ENCODE measurements at places on chromosomes 12 and 14. TPM values are rescaled to one million over a fixed set of nuclear protein-coding genes. Genes with fewer than 3 reads are reported as not detected.

CLEC7A gene
- polyA plus RNA-seq, result not detected

P2RX2 gene
- 0.03 TPM for polyA plus RNA-seq

DNA sequence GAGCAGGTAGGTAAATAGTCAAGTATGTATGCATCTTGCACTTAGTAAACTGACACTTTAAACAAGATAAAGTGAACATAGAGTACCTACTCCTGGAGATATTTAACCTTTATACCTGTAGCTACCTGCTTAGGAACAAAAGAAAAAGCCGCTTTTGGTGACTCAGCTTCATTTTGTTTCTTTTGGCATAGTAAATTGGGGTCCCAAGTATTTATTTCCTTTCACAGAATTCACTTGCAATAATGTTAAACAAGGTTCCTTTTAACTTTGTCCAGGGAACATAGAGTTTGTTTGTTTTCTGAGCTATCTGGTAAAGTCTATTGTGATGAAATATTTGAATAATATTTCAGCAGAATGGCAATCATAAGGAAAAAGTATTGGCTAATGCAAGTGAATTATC is 20.0 kb downstream of the SLCO1B3 start:
- no peak for DNase-seq

DNA sequence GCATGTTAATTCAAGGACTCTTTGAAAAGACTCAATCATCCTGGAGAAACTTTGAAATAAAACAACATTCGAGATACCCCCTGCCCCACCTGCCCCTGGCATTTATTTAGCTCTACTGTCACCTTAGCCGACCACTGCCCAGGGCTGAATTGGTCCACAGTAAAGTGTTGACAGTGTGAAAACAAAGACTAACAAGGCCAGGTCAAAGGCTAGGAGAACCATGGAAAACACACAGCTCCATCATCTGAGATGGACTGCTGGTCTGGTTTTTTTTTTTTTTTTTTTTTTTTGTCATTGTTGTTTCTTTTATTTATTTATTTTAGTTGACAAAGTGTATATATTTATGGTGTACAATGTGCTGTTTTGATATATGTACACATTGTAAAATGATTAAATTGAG is 25.7 kb downstream of the GSTZ1 start:
- DNase-seq, result no peak

DNA sequence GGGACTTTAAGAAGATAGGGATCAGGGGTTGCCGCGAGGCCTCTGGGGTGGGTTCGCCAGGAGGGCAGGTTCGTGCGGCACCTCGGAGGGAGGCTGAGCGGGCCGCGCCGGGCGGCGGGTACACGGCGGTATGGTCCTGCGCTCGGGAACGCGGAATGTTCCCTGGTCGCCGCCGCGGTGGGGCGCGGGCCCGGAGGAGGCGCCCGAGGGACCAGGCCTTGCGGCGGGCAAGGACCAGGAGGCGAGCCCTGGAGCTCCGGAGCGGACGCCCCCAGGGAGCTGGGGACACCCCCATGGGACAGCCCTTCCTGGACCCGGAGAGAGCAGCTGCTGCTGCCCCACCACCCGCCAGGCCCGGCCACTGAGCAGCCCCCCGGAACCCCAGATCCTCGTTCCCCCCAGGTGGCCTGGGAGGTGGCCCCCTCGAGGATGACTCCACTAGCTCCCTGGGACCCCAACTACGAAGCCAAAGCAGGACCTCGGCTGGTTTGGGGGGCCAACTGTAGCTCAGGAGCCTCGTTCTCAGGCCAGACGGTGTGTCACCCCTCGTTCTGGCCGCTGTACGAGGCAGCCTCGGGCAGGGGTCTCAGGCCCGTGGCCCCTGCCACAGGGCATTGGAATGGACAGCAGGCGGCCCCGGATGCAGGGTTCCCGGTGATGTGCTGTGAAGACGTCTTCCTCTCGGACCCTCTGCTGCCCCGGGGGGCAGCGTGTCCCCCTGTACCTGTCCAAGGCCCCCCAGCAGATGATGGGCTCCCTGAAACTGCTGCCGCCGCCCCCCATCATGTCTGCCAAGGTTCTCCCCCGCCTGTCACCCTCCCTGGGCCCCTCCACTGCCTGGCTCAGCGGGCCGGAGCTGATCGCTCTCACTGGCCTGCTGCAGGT is 45.6 kb upstream of the SLC8A3 start:
- no peak for DNase-seq
